ENCODE measurements at places on chromosomes 2 and 18.

- DNase-seq: peak; percentile 89
Measured at GRCh38 chr2:134154246-134154645, 99.6 kb upstream of the MGAT5 start.

DNA sequence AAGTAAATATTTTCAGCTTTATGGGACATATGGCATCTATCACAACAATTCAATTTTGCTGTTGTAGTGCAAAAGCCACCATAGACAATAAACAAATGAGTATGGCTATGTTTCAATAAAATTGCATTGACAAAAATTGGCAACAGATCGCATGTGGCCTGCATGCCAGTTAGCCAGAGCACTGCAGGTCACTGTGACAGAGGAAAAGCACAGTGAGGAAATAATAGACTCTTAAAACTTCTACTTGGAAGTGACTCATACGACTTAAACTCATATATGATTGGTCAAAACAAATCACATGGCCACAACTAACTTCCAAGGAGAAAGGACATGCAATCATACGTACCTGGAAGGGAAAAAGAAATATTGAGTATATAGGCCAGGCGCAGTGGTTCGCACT is 44.4 kb downstream of the EXOC6B start:
- peak; percentile 5 for DNase-seq

GRCh38 chr2:172596776-172597175 is 40.9 kb downstream of the PDK1 start:
- DNase-seq: no peak

DNA sequence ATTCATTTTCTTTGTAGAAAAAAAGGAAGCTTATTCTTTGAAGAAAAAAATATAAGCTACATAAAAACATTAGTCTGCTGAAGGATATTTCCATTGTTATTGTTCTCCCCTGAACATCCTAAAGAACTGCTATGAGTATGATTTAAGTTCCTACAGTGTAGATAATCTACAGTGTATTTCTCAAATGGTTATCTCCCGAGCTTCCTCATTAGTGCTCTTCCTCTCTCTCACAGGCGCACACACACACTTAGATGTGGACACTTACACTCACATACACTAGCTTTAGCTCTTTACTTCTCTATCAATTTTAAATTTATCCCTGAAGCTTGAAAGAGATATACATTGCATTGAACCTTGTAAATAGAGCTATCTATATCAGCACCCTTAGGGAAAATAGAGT is 681.0 kb downstream of the KCNJ3 start:
- no peak for DNase-seq

DNA sequence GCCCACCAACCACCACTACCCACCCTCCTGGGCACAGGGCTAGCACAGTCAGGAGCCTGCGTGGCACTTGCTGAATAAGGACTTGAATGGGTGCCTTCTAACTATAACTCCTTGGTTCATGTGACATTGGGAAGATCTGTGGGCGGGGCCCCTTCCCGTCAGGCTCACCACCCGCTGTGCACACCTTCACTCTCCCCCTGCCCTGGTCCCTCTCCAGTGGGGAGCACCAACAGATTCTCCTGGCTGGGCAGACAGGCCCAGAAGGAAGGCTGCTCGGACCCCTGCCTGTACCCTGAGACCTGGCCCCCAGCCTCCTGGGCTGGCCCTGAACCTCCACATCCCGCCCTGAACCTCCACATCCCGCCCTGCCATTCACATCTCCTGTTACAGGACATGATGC is 33.4 kb upstream of the POMC start:
- DNase-seq: no peak

- DNase-seq: no peak
Measured at GRCh38 chr2:231715988-231716616, 7.8 kb downstream of the PTMA start.

DNA sequence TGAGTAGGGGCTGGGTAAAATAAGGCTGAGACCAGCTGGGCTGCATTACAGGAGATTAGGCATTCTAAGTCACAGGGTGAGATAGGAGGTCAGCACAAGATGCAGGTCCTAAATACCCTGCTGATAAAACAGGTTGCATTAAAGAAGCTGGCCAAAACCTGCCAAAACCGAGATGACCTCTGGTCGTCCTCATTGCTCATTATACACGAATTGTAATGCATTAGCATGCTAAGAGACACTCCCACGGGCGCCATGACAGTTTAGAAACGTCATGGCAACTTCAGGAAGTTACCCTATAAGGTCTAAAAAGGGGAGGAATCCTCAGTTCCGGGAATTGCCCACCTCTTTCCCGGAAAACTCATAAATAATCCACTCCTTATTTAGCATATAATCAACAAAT is 132.2 kb downstream of the ARL4C start:
- no peak for DNase-seq

GRCh38 chr2:29567906-29568520 is 353.4 kb downstream of the ALK start:
- no peak for DNase-seq

DNA sequence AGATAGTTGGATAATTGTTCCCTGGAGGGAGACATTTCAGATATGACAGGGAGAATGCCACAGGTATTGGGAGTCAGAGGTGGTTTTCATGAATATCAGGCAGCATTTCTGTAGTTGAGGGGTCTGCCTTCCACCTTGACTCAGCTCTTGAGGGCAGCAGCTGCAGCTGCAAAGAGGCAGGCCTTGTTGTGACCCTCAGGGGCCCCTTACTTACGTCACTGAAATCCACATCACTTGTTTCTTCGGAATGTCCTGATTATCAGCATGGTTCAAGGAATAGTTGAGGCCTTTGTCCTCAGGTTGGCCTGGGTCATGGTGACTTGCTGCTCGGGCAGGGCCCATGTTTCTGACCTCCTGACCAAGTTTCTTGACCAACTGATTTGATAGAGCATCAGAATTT is 46.9 kb downstream of the TMEM17 start:
- DNase-seq: no peak

DNA sequence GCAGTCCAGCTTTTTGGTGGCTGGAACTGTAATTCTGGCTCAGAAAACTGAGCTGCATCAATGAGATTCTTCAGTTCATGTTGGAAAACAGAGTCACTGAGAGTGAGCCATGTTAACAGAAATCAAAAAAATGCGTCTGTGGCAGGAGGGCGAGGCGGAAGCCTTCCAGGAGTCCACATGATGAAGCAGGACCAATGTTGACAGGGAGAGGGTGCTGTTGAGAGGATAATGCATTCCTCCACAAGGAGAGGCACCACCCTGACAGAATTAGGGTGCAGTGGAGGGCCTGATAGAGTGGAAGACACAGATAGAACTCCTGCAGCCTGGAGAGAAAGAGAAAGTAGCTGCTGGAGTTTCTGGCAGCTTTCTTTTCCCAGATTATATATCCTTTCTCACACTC is 111.5 kb downstream of the MGAT5 start:
- no peak for DNase-seq

- no peak for DNase-seq
Measured at GRCh38 chr2:102149644-102150455, 7.3 kb downstream of the IL1R1 start.

DNA sequence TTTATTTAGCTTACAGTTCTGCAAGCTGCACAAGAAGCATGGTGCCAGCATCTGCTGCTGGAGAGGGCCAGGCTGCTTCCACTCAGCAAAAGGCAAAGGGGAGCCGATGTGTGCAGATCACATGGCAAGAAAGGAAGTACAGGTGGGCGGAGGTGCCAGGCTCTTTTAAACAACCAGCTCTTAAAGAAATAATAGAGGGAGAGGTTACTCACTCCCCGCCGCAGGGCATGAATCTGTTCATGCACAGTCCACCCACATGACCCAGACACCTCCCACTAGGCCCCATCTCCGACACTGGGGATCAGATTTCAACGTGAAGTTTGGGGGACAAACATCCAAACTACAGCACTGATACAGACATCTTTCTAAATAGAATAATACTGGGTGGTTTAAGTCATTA is 105.8 kb downstream of the MTCL1 start:
- no peak for DNase-seq

DNA sequence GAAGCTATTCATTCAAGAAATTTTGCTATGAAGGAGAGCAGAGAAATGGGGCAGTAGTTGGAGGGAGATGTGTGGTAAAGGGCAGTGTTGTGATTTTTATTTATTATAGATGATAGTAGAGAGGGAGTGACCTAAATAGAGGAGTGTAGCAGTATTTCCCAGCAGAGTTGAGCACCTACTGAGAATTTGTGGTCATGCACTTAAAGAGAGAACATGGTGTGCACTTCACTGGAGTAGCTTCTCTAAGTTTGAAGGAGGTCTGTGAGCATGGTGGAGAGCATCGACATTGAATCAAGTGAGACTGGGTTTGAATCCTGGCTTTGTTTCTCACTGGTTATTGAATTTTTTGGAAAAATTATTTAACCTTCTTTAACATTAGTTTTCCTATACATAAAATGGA is 129.2 kb downstream of the AQP4 start:
- no peak for DNase-seq

GRCh38 chr2:125397535-125398251 is 1258.3 kb upstream of the GYPC start:
- DNase-seq: no peak

DNA sequence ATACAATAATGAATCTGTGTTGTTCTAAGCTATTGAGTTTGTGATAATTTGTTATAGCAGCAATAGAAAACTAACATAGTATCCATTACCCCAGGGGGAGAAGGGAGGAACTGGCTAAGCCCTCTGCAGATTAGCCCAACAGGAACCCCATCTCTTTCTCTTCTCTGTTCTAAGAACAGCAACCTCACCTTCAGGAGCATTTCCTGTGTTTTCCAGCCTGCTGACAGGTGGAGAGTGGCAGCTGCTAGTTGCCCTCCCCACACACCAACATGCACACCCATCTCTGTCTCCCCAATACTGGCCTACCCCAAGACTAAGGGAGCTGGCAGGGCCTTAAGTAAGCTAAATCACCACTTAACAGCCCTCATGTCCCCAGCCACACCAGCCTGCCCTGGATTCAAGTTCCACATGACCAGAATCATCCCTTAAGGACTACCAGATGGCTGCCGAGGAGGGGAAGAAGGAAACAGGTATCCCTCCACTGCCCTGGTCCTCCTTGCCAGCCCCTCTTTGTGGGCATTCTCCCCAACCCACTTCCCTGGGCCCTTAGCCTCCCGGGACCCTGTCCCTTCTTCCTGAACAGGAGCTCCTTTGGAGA is 52.8 kb downstream of the TRABD2A start:
- no peak for DNase-seq

GRCh38 chr2:237859533-237860272 is at the start of gene RAMP1:
Gene RAMP1, plus strand, starts transcription at chr2:237859623. Its CDS starts 53 bp downstream, at chr2:237859676.
- DNase-seq: peak; percentile 45

- DNase-seq: no peak
Measured at GRCh38 chr2:229612384-229612971, 101.9 kb downstream of the DNER start.

- no peak for DNase-seq
Measured at GRCh38 chr18:74299746-74300145, 8.0 kb upstream of the CYB5A start.

DNA sequence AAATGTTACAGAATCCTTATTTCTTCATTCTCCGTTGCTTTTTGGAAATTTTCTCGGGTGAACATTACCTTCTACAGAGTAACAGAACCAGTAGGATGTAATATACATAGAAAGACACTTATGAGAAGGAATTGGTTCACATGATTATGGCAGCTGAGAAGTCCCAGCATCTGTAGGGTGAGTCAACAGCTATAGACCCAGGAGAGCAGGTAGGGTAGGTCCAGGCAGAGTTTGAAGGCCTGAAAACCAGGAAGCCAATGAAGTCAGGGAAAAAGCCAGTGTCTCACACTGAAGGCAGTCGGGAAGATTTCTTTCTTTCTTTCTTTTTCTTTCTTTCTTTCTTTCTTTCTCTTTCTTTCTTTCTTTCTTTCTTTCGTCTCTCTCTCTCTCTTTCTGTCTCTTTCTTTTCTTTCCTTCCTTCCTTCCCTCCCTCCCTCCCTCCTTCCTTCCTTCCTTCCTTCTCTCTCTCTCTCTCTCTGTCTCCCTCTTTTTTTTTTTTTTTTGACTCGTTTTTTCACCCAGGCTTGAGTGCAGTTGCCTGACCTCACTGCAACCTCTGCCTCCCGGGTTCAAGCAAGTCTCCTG is 15.1 kb upstream of the YES1 start:
- DNase-seq: no peak

DNA sequence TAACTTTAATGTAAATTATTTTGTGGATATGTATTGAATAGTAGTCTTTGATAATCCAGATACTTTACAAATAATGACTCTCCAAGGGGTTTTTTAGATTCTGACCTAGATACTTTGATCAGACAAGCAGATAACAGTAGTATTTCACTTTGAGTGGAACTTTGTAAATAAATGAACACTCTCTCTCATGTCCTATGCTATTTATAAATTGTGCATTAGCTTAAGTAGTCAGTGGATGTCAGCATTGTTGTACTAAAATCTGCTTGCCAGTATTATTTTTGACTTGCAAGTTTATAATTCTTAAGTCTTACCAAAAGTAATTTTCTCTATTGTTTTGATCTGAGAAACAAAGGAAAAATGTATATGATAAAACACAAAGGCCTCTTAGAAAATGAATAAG is 1113.1 kb upstream of the NRXN1 start:
- no peak for DNase-seq

DNA sequence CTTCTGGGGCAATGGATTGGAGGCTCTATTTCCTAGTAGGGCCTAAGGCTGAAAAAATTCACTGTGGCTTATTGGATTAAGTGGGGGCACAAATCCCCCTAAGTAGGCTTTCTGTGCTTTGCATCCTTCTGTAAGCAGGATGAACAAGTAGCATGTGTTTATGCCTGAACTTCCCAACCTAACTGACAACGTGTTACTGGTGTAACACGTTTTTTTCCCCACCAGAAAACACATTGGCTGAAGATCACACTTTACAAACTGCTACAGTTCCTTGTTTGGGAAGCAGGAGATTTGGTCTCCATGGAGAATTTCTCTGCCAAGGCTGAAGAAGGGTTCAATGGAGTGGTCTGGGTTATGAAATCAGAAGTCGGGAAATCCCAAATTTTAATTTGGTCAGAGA is 7.2 kb upstream of the ITGA6 start:
- DNase-seq: no peak

GRCh38 chr2:64862623-64863022 is 126.6 kb upstream of the SLC1A4 start:
- DNase-seq: peak; percentile 38

GRCh38 chr2:17373041-17373440 is 145.2 kb downstream of the RAD51AP2 start:
- no peak for DNase-seq

GRCh38 chr2:178947006-178947405 is 102.9 kb downstream of the CCDC141 start:
- no peak for DNase-seq

- no peak for DNase-seq
Measured at GRCh38 chr18:76153691-76154090, 341.4 kb downstream of the ZNF516 start.

DNA sequence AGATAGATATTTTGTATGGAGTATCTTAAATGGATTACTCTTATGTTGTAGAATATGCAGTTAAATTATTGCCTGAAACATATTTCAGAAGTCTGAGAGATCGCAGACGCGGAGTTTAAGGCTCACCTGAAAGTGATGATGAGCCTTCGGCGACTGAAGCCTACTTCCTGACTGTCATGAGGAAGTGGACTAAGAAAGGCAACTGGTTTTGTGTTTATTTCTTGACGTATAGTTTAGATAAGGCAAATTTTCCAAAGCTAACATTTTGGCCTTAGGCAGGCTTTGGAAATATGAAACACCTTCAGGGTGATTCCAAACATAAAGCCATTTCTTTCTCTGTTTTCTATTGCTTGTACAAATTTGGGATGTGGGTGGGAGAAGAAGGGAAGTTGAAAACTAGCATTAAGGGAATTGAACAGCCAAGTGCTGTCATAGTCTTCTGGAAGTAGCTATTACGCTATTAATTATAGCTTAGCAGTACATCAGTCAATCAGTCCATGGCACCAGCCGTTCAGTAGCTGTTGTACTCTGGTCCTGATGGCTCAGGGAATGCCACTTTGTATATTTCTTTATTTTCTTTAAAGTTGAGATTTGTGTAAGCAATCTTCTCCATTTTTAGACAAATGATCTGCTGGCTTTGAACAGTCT is 1.5 kb downstream of the GRHL1 start:
- no peak for DNase-seq
